T-helper 17 cell (primary cell): ENCODE measurements at places on chromosomes 16 and 17.

DNA sequence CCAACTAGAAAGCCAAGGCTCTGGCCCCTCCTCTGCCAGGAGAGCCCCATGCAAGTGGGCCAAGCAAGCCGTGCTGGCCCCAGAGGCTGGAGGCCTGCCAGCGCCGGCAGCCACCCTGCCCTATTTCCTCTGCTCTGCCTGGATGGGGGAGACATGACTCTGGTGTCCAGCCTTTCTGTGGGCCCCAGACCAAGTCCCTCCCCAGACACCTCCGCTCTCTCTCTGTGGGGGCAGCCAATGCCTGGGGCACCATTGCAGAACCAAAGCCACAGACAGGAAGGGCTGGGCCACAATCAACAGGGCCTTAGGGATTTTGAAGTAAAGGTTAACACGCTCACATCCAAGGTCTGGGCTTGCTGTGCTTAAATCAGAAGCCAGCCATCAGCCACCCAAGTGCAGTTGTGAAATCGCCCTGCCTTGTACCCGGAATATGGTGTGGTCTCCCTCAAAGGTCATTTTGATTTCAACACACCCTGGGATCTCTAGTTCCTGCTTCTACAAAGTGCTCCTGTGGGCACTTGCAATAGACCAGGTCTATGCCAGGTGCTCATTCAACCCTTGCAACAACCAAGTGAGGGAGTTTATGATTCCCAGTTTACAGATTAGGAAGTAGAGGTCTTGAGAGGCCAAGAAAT lies 63.5 kb upstream of the TEX2 start:
- no peak for DNase-seq

DNA sequence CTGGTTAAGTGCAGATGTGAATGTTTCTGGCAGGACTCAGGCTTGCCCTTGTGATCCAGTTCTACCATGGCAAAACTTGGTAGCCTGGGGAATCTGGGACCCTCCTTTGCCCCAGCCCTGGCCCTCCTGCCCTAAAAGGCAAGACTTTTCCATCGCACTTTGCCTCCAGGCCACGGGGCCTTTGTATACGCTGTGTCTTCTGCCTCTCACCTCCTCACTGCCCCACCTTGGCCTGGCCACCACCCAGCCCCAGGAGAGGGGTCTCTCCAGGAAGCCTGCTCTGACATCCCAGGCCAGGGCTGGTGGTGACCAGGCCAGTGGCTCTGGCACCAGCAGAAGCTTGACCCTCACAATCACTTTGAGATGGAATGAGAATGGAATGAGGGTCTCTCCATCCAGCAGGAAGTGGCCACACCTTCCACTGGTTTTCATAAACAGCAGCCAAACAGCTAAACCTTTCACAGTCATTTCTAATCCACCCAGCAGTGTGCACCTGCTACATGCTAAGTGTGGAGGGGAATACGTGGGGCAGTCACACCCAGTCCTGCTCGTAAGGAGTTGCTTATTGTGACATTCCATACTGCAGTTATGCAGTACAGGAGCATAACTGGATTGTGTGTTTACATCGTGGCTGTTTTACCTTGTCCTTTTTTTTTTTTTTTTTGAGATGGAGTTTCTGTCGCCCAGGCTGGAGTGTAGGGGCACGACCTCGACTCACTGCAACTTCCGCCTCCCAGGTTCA lies 1.6 kb upstream of the MRPL38 start:
- DNase-seq, result no peak

DNA sequence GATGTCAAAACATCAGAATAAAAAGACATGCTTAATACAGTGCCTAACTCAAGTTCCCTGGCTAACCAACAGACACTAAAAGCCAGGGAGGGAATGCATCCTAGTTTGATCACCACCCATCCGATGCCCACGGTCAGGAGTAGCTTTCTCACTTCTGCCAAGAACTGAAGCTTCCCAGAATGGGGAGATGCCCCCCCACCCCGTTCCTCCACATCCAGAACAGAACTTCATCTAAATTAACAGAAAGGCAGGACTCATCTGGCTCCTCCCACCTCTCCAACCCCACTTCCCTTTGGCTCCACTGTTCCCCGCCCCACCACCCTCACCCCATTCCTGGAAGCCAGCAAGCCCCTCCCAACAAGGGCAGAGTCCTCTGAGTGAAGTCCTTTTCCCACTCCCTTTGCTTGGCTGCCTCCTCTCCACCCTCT lies 33.7 kb downstream of the GDE1 start:
- DNase-seq, result no peak

GRCh38 chr17:20992416-20992815 lies 50.4 kb downstream of the USP22 start:
- peak; percentile 1 for DNase-seq

- DNase-seq, result no peak
Observed at GRCh38 chr16:1542533-1542932, 9.1 kb downstream of the TMEM204 start.

GRCh38 chr17:47851764-47852112 lies 775 bp upstream of the SP6 start:
- no peak for DNase-seq

- no peak for DNase-seq
Observed at GRCh38 chr17:61647047-61647446, 56.0 kb upstream of the NACA2 start.

- no peak for DNase-seq
Observed at GRCh38 chr16:2231016-2231931, 5.0 kb upstream of the DNASE1L2 start.

DNA sequence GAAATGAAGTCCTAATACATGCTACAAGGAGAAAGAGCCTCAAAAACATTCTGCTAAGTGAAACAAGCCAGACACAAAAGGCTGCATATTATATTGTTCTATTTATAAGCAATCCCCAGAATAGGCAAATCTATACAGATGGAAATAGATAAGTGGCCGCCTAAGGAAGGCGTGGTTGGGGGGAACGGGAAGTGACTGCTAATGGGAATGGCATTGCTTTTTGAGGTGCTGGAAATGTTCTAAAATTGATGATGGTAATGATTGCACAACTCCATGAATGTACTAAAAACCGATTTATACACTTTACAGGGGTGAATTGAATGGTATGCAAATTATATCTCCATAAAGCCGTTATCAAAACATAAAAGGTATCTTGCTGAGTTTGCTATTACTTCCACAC lies 67.7 kb downstream of the GAS7 start:
- no peak for DNase-seq

GRCh38 chr16:69794486-69794885 lies 32.4 kb downstream of the WWP2 start:
- no peak for DNase-seq

- DNase-seq, result no peak
Observed at GRCh38 chr17:77209330-77209748, 68.6 kb downstream of the SEC14L1 start.

GRCh38 chr16:4749700-4750257 lies 15.4 kb downstream of the DNAAF8 start:
- no peak for DNase-seq

GRCh38 chr16:83301971-83302370 lies 505.8 kb upstream of the HSBP1 start:
- DNase-seq, result no peak

GRCh38 chr17:57471868-57472368 lies 215.6 kb downstream of the MSI2 start:
- no peak for DNase-seq

DNA sequence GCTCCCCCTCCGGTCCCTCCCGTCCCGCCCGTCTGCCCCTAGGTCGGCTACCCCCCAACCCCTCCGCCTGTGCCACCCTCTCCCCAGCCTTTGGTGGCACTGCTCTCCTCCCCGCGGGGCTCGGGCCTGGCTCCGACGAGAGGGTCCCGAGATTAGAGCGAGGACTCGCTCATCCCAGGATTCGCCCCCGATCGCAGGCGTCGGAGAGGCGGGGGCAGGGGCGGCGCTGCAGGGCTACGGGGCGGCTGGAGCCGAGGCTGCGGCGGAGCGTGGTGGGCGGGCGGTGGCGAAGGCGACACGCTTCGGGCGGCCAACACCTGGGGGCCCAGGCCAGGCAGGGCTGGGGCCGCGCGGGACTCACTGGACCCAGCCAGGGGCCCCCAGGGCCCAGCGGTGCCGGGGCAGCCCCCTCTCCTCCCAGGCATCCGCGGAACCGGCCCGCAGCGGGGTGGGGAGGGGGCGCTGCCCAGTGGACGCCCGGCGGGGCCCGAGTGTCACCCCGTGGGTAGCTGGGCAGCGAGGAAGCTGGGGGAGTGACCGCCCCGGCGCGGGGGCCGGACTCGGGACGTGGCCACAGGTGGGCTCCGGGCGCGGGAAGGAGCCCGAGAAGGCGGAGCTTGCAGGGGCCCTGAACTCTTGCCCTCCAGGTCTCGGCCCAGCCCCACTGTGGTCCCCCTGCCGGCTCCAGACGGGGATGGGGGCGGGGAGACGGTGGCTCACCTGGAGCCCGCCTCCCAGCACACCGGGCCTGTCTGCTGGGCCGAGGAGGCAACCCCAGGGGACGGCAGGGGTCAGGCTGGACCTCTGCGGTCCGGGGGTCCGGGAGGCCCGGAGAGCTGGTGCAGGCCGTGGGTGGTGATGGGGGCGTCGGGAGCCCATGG lies 1.5 kb downstream of the MGAT5B start:
- no peak for DNase-seq

DNA sequence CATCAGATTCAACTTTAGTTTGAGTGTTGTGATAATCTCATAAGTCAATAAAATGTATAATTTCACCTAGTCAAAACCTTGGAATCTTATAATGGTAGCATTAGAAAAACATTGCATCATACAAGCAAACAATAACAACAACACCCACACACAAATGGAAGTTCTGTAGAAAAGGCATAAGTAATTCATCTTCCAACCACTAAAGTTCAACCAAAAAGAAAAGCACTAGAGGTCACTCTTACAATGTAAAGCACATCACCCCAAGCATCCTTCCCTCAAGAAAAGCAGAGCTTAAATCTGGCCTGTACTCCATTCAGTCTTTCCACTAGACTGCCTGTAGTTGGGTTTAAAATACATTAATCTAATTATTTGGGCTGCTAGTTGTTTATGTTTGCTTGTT lies 1.8 kb downstream of the CNTNAP4 start:
- DNase-seq, result no peak

DNA sequence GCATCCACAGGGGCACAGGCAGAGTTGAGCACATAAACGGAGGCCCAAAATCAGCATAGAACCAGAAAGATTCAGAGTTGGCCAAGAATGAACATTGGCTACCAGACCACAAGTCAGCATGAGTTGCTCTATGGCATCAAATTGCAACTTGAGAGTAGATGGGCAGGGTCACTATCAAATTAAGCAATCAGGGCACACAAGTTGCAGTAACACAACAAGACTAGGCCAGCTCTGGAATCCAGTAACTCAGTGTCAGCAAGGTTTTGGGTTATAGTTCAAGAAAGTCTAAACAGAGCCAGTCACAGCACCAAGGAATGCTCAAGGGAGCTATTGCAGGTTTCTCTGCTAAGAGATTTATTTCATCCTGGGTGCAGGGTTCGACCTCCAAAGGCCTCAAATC lies 12.9 kb downstream of the G6PC1 start:
- no peak for DNase-seq

DNA sequence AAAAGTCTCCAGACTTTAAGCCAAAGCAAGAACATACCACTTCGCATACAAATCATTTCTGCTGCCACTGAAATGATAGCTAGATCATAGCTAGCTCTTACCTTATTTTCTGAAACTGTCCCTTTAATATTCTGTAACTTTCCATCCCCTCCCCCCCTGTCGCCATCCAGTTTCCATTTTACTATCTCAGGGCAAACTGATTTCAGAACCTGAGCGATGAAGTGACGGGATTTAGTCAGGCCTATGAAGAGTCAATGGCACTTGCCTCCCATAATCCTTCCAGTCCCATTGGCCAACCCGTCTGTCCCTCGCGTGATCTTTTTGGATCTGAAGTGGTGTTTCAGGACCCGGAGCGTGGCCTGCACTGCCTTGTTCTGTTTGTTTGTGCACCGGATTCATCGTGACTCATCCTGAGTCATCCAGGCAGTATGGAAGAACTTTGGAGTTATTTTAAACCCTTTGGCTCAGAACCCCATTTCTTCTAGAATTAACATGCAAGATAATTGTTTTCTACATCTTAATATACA lies 199.8 kb upstream of the CHMP6 start:
- no peak for DNase-seq

- DNase-seq, result no peak
Observed at GRCh38 chr16:56227936-56228335, 36.6 kb downstream of the GNAO1 start.

DNA sequence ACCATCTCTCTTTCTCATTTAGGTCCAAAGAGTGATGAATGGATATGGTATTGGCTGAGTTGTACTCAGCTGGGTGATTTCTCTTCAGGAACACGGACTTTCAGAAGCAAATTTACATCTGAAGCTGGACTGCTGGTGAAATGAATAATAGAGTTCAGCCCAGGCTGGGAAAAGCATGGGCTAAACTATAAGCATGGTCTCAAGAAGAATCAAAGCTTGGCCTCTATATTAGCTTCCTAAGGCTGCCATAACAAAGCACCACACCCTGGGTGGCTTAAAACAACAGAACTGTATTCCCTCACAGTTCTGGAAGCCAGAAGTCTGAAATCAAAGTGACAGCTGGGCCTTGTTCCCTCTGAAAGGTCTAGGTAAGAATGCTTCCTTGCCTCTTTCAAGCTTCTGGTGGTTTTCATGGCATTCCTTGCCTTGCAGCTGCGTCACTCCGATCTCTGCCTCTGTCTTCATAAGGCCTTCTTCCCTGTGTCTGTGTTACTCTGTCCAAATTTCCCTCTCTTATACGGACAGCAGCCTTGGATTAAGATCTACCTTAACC lies 89.8 kb upstream of the CES5A start:
- no peak for DNase-seq

DNA sequence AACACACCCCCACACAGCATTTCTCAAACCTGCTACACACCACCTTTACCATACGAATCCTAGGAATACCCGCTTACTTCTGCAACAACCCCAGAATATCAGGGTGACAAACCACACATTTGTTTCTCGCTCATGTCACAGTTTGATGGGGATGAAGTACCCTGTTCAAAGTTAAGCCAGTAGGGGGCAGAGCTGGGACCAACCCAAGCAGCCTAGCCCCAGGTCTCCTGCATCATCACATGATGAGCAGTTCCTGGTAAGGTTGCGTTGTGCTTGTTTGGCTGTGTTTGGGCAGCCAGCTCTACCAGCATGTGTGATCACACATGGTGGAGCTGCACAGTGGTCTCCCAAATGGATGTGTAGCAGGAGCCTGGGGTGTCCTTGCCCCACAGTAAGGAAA lies 103.6 kb upstream of the C16orf82 start:
- DNase-seq, result no peak

- DNase-seq, result no peak
Observed at GRCh38 chr17:40344421-40345160, 19.9 kb downstream of the GJD3 start.

DNA sequence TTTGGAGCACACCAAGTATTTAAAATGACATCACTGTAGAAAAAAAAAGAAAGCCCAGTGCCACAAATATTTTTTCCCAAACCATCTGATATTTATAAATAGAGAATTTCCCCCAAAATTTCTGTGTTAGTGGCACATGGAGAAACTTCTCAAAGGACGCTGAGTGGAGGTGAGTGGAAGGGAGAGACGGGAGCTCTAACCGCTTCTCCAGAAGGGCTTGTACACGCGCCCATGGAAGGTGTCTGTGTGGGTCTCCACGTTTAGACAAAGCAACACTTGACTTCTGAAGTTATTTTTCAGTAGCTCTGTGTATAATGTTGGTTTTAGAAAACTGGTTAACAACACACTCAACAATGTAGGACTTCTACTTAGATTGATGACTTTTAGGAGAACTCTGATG lies 1.0 kb downstream of the MYOCD start:
- DNase-seq, result no peak
